ENCODE measurements at places on chromosomes 6 and 20. TPM values are rescaled to one million over a fixed set of nuclear protein-coding genes. Genes with fewer than 3 reads are reported as not detected.

Gene ARMH2
- total RNA-seq = not detected

Gene EPPIN
- total RNA-seq = not detected

DNA sequence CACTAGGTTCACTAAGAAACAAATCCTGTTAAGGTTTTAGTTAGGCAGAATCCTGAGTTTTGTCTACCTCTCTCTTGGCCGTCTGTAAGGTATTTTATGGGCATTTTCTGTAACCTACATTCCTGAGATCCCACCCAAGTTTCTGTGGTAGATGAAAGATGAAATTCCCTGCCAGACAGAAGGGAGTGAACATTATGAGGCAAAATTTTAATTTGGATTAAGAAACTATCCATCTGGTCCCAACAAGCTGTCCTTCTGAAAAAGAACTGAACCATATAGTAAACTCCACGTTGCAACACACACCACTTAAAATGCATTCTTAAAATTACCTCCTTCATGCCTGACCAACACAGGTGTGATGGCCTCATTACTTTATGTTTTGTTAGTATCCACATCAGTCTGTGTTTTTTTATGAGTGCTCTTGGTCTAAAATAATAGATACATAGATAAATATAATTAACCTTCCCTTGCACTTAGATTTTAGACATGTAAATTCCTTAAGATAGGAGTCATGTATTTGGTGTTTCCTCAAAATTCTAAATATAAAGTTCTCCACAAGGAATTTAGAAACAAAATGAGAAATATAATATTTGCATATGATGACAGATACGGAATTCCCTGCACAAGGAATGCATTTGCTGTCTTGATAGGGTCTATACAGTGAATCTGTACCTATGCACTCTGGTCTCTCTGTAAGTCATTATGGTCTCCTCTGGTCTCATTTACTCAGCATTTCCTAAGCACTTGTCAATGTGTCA lies 86.5 kb downstream of the CHD6 start:
- no peaks in the 10 kb centered on the region for H3K36me3 ChIP-seq
- H3K4me3 ChIP-seq = no peak overlapping the region
- no peak for DNase-seq
- H3K27ac ChIP-seq = no peak overlapping the region
- H3K4me1 ChIP-seq = peaks cover 8% of the 10 kb centered on the region

DNA sequence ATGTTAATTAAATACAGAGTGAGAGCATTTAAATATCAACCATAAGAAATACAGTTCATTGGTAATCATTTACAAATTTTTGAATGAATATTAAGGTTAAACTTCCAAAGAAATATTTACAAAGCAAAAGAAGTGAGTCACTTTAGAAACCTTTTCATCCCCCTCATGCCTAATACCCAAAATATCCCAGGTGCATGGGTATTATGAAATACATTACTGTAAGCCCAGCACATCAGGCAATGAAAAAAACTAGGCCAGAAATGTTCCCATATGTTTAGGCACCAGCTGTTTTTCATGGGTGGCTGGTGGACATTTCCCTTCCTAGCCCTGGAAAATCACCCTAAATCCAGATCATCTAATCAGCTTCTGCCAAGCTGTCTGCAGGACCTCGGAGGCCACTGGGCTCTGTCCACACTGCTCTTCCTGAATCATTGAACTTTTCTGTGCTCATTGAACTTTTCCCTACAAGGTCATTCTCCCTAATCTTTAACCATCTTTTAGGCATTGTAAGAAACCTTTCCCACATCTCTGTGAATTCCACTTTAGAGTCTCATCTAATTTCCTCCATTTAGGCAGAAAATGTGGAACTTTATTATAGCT lies 145.3 kb upstream of the STXBP5 start:
- H3K27ac ChIP-seq = no peak overlapping the region
- H3K4me1 ChIP-seq = no peaks in the 10 kb centered on the region

DNA sequence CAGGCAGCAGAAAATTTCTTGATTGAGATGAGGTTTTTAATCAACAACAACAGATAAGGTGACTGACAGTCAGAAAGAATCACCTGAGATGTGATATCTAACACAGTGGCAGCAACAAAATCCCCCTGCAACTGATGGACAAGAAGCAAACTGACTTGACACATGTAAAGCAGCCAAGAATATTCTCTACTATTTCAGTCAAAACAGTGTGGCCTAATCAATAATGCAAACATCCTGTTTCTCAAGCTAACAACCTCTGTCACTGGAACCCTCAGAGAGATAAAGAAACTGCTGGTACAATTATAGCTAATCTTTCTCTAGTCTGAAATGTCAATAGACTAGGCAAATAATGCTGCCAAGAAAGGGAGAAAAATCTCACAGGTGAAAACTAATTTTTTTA lies 4.6 kb upstream of the CGA start:
- no peaks in the 10 kb centered on the region for H3K4me1 ChIP-seq
- H3K27ac ChIP-seq = no peak overlapping the region
- H3K4me3 ChIP-seq = no peak overlapping the region
- no peak for DNase-seq

Gene RAD21L1
- total RNA-seq = not detected

DNA sequence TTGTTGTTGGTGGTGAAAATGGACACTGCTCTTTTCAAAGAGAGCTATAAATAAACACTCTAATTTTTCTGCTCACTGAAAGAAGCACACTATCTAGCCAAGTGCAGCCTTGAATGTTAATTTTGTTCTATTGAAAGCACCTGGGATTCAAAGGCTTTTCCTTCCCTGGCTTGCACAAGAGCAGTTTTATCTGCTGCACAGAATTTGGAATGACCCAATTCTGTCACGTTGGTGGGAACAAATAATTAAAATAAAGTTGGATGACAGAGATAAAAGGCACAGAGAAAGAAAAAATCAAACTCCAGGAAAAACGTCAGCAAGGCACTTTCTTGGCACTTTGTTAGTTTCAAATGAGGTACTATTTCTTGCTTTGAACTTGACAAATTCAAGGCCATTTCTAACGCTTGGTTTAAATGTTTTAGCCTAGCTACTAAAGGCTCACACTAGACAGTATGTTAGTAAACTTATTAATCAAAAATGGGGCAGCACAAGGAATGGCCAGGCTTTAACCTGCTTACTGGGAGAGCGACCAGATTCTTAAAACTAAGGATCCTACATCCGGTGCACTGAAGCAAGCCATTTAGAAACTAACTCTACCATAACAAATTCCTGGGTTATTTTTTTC lies 145.5 kb upstream of the ARG1 start:
- H3K27ac ChIP-seq = no peak overlapping the region
- no peaks in the 10 kb centered on the region for H3K27me3 ChIP-seq
- DNase-seq = no peak
- H3K4me1 ChIP-seq = no peaks in the 10 kb centered on the region
- H3K36me3 ChIP-seq = no peaks in the 10 kb centered on the region

GRCh38 chr20:41081276-41081814 lies 52.7 kb downstream of the TOP1 start:
- H3K4me3 ChIP-seq = no peak overlapping the region
- peaks cover 87% of the 10 kb centered on the region for H3K36me3 ChIP-seq
- DNase-seq = no peak
- no peaks in the 10 kb centered on the region for H3K27me3 ChIP-seq
- H3K4me1 ChIP-seq = peaks cover 28% of the 10 kb centered on the region

Gene IMPG1
- not detected for total RNA-seq

DNA sequence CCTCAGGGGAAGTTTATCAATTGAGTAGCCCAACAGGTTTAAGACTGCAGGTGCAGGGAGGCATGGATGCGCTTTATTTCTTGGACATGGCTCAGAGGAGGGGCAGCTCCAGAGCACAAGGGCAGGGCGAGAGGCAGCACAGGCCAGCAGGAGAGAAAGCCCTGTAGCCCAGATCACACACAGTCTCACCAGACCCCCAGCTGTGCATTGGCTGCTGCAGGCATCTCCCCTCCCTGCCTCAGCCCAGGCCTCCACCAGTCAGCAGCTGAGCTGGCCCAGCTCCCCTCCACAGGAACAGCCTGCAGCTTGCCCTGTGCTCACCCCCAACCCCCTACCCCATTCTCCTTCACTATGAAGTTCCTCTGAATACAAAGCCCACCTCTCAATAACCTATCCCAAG lies 24.7 kb downstream of the MRPL14 start:
- H3K4me3 ChIP-seq = no peak overlapping the region
- no peaks in the 10 kb centered on the region for H3K4me1 ChIP-seq
- DNase-seq = no peak

Gene PAK5
- not detected for total RNA-seq

- no peaks in the 10 kb centered on the region for H3K27me3 ChIP-seq
- no peaks in the 10 kb centered on the region for H3K36me3 ChIP-seq
- H3K27ac ChIP-seq = peak overlapping the region; percentile 25
- H3K4me1 ChIP-seq = peaks cover 34% of the 10 kb centered on the region
Measured at GRCh38 chr20:2133318-2134183, 31.9 kb downstream of the STK35 start.

Gene HLA-DRB5
- 1.3 TPM for total RNA-seq

Gene KDM1B
- 21.8 TPM for total RNA-seq

GRCh38 chr20:53639647-53640440 lies 46.2 kb upstream of the ZNF217 start:
- no peaks in the 10 kb centered on the region for H3K36me3 ChIP-seq
- no peak overlapping the region for H3K27ac ChIP-seq
- H3K4me3 ChIP-seq = no peak overlapping the region
- H3K4me1 ChIP-seq = no peaks in the 10 kb centered on the region
- H3K27me3 ChIP-seq = no peaks in the 10 kb centered on the region
- no peak for DNase-seq

- H3K4me3 ChIP-seq = no peak overlapping the region
- no peak overlapping the region for H3K27ac ChIP-seq
- no peaks in the 10 kb centered on the region for H3K4me1 ChIP-seq
- no peaks in the 10 kb centered on the region for H3K27me3 ChIP-seq
Measured at GRCh38 chr20:39048000-39048696, 86.0 kb downstream of the DHX35 start.

DNA sequence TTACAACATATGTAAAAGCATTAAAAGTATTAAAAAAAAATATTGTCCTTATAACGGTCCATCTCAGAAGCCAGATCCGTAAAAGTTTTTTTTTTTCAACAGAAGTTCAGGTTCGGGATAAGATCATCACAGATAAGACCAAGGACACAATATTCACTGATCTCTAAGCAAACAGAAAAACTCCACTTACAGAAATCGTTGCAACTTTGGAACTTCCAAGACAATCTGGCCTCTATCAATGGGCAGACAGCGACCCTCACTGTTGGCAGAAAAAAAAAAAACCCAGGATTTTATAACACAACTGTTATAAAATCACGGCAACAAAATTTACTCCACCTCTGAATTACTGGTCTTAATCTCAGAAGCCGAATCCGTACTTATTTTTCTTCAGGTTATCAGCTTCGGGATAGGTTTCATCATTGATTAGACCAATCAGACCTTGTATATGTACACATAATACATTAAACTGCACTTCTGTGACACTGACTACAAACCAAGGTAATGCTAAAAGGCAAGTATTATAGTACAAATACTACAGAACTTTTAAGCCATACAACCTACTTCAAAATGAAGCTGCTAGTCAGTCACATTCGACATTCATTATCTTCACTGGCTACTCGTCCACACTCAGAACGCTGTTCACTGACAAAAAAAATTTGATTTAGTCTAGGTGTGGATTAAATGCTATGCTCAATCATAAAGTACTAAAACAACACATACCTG lies 34.7 kb upstream of the SYNCRIP start:
- peak overlapping the region; percentile 92 for H3K27ac ChIP-seq
- H3K27me3 ChIP-seq = no peaks in the 10 kb centered on the region
- DNase-seq = no peak
- peak overlapping the region; percentile 86 for H3K4me3 ChIP-seq
- H3K4me1 ChIP-seq = peaks cover 41% of the 10 kb centered on the region

DNA sequence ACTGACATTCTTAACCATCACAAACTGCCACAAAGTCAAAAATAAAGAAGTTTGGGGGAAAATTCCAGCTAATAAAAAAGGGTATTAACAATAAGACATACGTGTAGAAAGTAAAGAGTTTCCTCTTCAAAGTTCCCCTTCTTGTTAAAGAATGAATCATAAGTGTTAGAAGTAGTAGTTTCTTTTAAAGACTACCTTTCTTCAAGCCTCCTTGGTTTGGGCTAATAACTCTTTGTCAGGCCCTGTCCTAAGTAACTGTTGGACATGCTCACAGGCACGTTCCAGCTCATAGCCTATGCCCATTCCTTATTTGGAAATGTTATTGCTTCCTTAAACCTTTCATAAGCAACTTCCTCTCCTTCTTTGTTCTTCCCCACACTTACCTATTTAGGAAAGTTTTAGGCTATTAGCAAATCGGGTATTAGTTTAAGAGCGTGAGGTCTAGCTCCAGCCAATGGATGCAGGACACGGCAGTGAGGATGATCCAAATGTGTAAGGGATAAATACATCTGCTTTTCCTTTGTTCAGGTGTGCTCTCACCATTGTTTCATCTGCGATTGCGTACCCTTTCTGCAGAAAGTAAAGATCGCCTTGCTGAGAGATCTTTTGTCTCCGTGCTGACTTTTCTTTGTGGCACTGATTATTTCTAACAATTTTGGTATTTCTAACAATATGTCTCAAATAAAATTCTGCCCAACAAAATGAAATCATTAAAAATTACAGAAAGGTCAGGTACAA lies 64.9 kb downstream of the CHD6 start:
- H3K27ac ChIP-seq = no peak overlapping the region
- H3K27me3 ChIP-seq = no peaks in the 10 kb centered on the region
- H3K36me3 ChIP-seq = no peaks in the 10 kb centered on the region
- H3K4me3 ChIP-seq = no peak overlapping the region
- no peak for DNase-seq
- H3K4me1 ChIP-seq = peaks cover 15% of the 10 kb centered on the region

Gene CLVS2
- total RNA-seq = not detected

Gene RIMS4
- 0.48 TPM for total RNA-seq

DNA sequence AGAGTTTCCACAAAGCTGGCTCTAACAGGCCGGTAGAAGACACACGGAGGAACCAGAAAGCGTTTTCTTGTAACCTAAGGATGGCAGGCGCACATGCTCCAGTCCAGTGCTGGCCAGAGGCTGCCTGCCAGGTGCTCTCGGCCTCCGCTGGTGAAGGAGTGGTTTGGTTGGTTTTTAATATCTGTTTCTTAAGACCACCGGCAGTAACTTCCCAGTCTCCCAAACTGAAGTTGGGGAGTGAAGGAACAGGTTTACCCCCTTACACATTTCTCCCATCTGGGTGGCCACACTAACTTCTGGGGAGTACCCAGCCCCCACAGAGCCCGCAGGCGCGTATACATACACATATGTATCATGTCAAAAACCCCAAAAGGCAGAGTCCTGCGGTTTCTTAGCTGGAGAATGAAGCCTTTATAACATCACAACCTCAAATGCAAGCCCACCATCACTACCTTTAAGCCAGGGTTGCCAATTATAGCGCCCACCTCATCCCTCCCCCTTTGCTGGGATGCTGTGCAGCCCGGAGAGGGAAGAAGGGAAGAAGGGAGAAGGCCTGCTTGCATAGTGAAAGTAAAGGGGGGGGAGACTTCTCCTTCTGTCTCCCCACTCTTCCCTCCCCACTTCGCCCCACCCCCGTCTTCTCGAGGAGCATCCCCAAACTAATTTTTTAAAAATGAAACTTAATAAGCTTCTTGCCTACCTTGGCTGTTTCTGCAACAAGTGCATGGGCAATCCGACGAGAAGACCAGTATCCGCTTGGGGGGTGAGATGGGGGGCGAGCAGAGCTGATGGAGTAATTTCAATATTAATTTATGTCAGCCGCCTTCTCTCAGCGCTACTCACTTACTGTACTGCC lies 1.0 kb downstream of the TRERF1 start:
- no peaks in the 10 kb centered on the region for H3K4me1 ChIP-seq
- H3K4me3 ChIP-seq = peak overlapping the region; percentile 79
- DNase-seq = no peak
- H3K36me3 ChIP-seq = no peaks in the 10 kb centered on the region
- H3K27me3 ChIP-seq = no peaks in the 10 kb centered on the region

GRCh38 chr20:16541226-16541625 lies 32.0 kb downstream of the KIF16B start:
- no peaks in the 10 kb centered on the region for H3K36me3 ChIP-seq
- H3K27me3 ChIP-seq = no peaks in the 10 kb centered on the region
- peak; percentile 52 for DNase-seq
- no peak overlapping the region for H3K4me3 ChIP-seq
- H3K27ac ChIP-seq = no peak overlapping the region

Gene KIZ
- 29.4 TPM for total RNA-seq
